ENCODE measurements at places on chromosomes 2 and 18.

- DNase-seq, result peak; percentile 46
Observed at GRCh38 chr18:75408554-75409506, 18.7 kb downstream of the SMIM21 start.

GRCh38 chr2:197071213-197071612 is 144.7 kb upstream of the PGAP1 start:
- no peak for DNase-seq

GRCh38 chr2:64481665-64482064 is 27.7 kb downstream of the LGALSL start:
- DNase-seq, result no peak

DNA sequence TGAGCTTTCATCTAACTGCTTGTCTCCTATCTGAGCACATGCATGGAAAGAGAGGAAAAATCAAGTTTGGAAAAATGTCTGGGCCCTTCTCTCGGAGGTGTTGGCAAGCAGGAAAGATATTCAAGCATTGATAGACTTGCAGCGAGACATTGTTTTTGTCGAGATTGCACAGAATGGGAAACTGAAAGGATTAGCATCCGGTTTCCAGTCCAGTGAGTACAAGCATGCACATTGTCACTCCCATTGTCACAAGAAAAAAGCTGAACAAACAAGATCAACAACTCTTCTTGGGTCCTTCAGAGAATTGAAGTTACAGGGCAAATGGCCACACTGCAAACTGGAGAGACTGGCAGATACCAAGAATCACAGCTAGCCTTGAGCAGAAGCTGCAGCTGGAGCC is 19.6 kb upstream of the MC5R start:
- DNase-seq, result no peak

All from HTR-8/SVneo (cell line).